ENCODE measurements at places on chromosomes 7 and 10.

- DNase-seq = no peak
Measured at GRCh38 chr10:103452506-103453230, 498 bp upstream of the CALHM2 start.

GRCh38 chr10:61068471-61068870, 124.5 kb upstream of the RHOBTB1 start:
- no peak for DNase-seq

GRCh38 chr10:126321440-126321839, 66.8 kb downstream of the ADAM12 start:
- DNase-seq = no peak

DNA sequence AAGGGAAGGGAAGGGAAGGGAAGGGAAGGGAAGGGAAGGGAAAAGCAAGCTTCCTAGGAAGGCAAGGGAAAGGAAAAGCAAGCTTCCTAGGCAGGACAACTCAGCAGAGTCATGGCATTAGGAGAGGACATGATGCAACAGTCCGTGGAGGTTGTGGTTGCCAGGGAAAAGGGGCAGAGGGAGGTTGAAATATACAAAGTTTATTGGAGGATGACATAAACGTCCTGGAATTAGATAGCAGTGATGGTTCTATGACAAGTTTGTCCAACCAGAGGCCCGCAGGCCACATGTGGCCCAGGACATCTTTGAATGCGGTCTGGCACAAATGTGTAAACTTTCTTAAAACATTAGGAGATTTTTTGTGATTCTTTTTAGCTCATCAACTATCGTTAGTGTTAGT, 59.8 kb upstream of the OPN4 start:
- DNase-seq = no peak

GRCh38 chr10:12849319-12850181, 152.0 kb downstream of the CCDC3 start:
- DNase-seq = no peak

DNA sequence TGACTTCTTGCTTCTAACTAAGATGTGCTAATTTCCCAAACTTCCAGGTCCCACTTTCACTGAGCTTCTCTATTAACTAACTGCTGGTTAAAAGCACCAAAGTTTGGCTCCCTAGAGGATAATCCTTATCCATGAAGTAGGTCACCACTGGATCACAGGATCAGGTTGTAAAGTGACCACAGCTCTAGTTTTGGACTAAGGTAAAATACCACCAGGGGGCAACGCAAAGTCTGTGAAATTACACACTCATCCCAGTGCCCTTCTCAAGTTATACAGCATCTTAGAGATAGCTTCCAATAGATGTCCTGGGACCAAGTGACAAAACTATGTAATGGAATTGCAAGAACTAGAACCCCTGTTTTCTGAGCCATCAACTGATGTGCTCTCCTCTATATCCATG, 116.4 kb upstream of the ASAH2 start:
- peak; percentile 3 for DNase-seq

DNA sequence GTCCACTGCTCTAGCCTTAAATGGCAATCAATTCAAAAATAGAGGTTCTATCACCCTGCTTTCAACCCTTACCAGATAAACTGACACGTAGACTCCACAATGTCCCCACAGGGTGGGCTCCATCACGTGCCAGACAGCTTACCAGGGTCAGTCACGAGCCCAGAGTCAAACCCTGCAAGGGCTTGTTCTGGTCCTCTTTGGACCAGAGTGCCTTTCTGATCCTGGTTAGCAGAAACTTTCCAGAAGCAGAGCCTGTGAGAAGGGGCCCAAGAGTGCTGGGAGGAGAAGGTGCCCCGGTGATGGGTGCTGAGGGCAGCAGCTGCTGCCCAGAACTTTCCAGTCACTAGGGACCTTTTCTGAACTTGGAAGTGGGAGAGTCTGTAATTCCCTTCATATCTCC, 354 bp upstream of the GIMAP5 start:
- no peak for DNase-seq

- peak; percentile 1 for DNase-seq
Measured at GRCh38 chr7:47179812-47180515, 401.9 kb downstream of the TNS3 start.

GRCh38 chr10:63699785-63700613, 178.8 kb downstream of the REEP3 start:
- DNase-seq = peak; percentile 27

- no peak for DNase-seq
Measured at GRCh38 chr10:118768041-118768919, 13.5 kb upstream of the CACUL1 start.

- no peak for DNase-seq
Measured at GRCh38 chr10:5788969-5789368, 24.3 kb downstream of the GDI2 start.

- no peak for DNase-seq
Measured at GRCh38 chr10:12568391-12569009, 219.2 kb downstream of the CAMK1D start.

DNA sequence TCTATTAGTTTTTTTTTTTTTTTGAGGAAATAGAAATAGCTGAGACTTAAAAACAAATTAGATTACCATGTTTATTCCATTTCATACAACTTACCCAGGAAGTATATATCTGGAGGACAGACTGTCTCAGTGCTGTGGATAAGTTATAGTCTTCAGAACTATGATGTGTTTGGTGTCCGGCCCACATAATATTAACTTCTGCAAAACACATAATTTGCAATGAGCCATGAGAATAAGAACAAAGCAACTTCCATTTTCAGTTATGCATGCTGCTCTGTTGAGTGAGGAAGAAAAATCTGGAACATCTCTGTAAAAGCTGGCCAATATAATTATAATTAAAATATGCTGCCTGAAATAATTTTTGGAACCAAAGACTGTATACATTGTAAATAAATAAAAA, 130.9 kb downstream of the AGMO start:
- no peak for DNase-seq

- DNase-seq = no peak
Measured at GRCh38 chr7:83732305-83732704, 83.4 kb upstream of the SEMA3E start.

GRCh38 chr10:44032216-44032615, 352.7 kb downstream of the CXCL12 start:
- DNase-seq = no peak

DNA sequence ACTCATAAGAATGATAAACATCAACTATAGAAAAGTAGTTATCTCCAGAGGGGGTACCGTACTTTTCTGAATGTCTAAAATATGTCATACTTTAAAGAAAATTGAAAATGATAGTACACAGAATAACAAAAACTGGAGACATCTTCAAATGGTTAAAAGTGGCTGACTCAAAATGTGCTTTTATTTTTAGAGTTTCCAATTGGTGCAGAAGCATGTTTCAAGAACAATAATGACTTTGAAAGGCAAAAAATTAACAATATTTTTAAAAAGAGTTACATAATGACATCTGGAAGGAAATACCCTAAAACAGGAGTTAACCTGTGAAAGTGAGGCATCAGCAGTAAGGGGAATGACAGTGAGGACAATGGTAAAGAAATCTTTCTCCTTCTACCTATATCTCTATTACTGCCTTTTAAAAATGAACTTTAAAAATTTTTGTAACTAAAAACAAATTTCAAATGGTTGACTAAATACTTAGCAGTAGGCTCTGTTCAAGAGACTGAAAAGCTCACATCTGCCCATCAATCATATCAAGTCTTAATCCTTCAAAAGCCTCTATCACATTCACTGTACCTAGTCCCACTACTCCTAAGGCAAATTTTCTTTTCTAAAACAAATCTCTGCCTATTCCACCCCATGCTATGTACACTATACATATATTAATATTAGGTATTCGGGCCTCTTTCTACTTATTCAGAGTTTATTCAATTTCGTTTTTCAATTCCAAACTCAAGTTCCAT, 3.0 kb downstream of the ASZ1 start:
- DNase-seq = no peak

- DNase-seq = no peak
Measured at GRCh38 chr10:100567826-100568225, 32.1 kb downstream of the HIF1AN start.

- peak; percentile 43 for DNase-seq
Measured at GRCh38 chr10:3783682-3784432, 1.2 kb downstream of the KLF6 start.

DNA sequence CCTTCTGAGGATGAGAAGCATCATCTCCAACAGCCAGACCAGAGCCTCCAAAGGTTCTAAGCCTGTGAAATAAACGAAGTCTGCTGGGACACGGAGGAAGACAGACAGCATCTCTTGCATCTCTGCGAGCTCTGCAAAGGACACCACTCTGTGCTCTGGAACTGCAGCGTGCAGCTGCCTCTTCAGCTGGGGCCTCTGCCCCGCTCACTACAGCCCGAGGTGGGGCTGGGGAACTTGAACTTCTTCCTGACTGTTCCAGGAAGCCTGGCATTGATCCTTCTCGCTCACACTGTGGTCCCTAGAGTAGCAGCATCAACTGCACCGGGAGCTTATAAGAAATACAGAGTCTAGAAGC, 163.3 kb downstream of the USP6NL start:
- DNase-seq = no peak

- DNase-seq = no peak
Measured at GRCh38 chr10:86957471-86958115, at the start of gene MMRN2. Gene MMRN2 (minus strand): TSS chr10:86957615. CDS start chr10:86957541, 74 bp downstream.

DNA sequence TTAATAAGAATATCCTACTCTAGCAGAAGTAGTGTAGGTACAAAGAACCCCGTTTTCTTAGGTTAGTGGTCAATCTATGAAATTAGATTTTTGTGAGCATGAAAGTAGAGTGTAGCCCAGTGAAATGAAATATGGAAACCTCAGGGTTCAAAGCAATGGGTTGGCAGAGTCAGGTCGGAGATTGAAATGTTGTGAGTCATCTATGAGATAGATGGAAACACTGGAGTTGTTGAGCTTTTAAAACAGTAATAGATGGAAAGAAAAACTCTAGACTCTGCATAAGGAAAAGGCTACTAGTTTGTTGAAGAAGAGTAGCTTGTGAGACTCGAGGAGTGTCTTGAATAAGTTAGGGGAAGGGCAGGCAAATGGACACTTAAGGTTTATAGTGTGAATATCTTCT, 251.9 kb downstream of the EXOC4 start:
- DNase-seq = no peak

GRCh38 chr10:78333362-78334143, 299.9 kb downstream of the RPS24 start:
- DNase-seq = no peak

DNA sequence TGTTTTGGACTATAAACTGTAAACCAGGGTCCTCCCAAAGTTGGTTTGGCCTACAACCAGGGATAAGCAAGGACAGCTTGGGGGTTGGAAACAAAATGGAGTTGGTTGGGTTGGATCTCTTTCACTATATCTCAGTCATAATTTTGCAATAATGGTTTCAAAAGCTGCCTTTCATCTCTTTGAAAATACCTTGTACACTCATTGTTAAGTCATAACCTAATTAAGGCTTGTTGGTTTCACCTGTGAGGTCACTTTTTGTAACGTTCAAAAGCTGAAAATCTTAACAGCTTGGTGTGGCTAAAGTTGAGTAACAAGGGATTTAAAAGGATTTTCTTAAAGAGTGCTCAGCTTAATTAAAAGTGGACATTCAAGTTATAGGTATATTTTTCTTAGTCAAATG, 476.1 kb downstream of the IPMK start:
- no peak for DNase-seq

- no peak for DNase-seq
Measured at GRCh38 chr7:55092975-55093373, 74.2 kb downstream of the EGFR start.

DNA sequence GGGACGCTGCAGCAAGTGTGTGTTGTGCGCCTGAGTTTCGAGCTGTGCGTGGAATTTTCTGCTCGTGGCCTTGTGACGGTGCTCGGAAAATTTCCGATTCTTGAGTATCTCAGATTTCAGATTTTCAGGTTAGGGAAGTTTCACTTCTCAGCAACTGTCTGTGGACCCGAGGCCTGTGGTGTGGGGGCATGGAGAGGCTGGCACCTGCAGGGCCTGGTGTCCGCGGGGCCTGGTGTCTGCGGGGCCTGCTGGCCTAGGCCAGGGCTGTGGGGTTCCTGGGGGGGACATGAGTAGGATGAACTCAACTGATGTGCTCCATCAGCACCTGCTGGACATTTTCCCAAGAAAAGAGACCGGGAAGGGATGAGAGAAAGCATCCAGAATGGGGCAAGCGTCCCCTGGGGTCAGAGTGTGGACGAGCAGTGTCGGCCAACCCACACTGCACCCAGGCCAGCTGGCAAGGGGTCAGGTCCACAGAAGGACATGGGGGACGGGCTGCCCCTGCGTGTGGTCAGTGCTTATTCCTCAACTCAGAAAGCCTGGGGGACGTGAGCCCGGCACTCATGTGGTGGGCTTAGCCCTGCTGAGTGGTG, 31.3 kb upstream of the SHH start:
- DNase-seq = no peak
